ENCODE measurements at places on chromosomes 3 and 15. TPM values are rescaled to one million over a fixed set of nuclear protein-coding genes. Genes with fewer than 3 reads are reported as not detected.

Gene LOXL1
- 5.3 TPM for total RNA-seq

Gene TMEM207
- total RNA-seq, result not detected

Gene ESYT3
- total RNA-seq, result 1.1 TPM

Gene DPPA2
- total RNA-seq, result not detected

Gene STRIT1
- not detected for total RNA-seq

Gene P2RY12
- not detected for total RNA-seq

Measured in bronchial epithelial cell (primary cell).